ENCODE measurements at places on chromosomes 7 and 10.

DNA sequence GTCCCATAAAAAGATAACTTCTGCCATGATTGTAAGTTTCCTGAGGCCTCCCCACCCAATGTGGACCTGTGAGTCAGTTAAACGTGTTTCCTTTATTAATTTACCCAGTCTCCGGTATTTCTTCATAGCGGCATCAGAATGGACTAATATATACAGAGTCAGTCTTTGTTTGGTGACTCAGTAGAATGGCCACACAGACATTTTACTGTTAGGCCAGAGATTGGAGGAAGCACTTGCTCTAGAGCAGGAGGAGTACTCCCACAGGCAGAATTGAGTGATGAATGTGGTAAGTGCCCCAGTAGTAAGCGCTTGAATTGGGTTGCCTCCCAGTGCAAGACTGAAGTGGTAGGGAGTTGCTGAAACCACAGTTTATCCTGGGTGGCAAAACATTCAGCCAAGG lies 149.5 kb upstream of the SMIM30 start:
- no peak for DNase-seq

GRCh38 chr7:17146621-17147020 lies 151.8 kb upstream of the AHR start:
- no peak for DNase-seq

- DNase-seq = no peak
These were observed 113.3 kb downstream of the DOCK4 start for GRCh38 chr7:112092709-112093395.

- DNase-seq = no peak
These were observed 24.6 kb downstream of the HIPK2 start for GRCh38 chr7:139753081-139753692.

DNA sequence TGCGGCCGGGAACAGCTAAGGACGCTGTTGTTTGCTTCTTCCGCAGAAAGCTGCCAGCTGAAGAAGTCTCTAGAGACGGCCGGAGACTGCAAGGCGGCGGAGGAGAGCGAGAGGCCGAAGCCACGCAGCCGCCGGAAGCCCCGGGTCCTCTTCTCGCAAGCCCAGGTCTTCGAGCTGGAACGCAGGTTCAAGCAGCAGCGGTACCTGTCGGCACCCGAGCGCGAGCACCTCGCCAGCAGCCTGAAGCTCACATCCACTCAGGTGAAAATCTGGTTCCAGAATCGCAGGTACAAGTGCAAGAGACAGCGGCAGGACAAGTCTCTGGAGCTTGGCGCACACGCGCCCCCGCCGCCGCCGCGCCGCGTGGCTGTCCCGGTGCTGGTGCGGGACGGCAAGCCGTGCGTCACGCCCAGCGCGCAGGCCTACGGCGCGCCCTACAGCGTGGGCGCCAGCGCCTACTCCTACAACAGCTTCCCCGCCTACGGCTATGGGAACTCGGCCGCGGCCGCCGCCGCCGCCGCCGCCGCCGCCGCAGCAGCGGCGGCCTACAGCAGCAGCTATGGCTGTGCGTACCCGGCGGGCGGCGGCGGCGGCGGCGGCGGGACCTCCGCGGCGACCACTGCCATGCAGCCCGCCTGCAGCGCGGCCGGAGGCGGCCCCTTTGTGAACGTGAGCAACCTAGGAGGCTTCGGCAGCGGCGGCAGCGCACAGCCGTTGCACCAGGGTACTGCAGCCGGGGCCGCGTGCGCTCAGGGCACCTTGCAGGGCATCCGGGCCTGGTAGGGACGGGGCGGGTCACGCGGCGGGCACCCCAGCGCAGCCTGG lies 2.4 kb downstream of the NKX2-3 start:
- no peak for DNase-seq

DNA sequence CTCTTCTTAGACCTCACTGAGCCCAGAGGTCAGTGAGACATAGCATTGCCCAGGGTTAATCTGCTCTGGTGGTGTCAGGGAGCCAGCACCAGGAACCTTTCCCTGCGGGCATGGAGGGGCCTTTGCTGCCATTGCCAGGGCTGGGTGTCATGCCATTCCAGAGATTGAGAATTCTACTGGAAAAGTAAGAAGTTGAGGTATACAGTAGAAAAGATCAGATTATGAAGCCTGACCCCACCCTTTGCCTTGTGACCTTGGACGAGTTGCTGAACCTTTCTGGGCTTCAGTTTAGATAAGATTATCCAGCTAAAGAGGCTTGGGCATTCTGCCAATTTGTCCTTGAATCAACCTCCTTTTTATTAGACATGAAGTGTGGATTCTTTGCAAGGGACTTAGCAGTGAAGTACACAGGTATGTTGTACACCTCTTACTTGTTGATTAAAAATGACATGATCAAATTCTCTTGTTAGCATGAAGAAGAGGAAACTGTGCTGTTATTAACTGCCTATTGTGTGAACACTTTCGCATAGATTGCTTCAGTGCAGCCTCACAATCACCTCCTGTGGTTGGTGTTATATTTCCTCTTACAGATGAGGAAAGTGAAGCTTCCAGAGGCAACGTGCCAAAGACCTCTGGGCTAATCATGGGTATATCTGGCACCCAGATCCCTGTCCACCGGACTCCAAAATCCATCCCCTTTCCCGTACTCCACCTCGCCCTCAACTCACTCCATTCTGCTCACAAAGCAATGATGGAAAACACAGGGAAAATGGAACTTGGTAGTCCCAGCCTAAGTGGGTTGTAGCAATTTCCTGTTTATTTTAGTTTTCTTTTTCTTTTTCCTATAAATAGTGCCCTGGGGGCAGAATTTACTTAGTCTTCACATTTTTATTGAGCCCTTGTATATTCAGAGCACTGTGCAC lies 151.3 kb downstream of the CAMK1D start:
- DNase-seq = peak; percentile 40

GRCh38 chr7:119561751-119562150 lies 711.2 kb upstream of the KCND2 start:
- no peak for DNase-seq

GRCh38 chr7:14321947-14322346 lies 332.5 kb upstream of the ETV1 start:
- no peak for DNase-seq

DNA sequence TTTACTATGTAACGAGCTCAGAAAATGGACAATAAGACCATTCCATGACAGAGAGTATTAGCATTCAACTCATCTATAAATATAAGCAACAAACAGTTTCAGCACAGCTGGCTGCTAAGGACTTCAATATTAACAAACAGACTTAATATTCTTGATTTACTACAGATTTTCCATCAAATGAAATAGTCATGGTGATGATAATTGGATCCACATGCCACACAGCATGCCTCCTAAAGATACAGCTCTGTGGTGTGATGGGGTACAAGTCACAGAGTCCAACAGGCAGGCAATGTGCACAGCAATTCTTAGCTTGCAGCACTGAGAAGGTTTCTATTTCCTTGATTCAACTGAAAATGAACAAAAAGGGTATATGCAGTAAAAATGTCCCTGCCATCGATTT lies 54.0 kb downstream of the DOCK4 start:
- no peak for DNase-seq

DNA sequence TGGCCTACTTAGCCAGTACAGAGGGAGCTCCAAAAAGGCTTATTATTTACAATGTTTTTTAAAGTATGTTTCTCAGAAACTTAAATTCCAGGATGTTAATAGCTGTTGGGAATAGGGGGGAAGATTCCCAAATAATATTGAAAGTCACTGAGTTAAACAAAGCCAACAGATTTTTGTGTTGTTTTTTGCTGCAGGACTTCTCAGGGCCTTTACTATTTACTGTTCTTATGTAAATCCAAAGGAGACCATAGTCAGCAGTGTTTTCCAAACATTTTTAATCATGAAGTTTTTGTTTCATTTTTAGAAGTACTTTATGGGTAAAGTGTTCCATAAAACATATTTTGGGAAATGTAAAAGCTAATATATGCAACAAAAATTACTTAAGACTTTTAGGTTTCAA lies 100.4 kb upstream of the GSDME start:
- no peak for DNase-seq

DNA sequence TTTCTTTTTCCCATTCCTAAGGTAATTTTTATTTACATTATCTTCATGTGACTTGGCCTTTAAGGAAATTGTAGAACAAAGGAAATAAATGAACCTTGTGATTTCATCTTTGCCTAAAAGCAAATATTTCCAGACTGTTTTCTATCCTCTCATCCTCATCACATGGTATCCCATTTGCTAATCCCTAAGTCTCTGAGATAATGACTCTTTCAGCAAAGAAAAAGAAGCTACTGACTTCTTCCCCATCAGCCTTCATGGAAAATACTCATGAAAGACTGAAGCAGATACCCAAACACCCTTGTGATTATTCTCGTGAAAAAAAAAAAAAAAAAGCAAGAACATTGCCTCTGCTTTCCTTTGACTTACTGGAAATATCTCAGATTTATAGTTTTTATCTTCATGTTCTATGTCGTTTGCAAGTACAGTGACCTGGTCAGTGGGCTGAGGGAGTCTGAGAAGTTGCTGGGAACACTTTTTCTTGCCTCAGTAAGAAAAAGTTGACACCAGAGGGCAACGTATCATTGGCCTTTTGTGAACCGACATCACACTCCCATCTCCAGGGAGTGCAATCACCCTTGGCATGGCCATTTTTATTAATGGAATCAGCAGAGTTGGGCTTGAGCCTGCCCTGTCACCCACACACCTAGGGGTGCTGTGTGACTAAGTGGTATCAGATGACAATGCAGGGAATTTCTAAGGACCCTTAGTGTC lies 246.0 kb upstream of the KMT2E start:
- DNase-seq = no peak

DNA sequence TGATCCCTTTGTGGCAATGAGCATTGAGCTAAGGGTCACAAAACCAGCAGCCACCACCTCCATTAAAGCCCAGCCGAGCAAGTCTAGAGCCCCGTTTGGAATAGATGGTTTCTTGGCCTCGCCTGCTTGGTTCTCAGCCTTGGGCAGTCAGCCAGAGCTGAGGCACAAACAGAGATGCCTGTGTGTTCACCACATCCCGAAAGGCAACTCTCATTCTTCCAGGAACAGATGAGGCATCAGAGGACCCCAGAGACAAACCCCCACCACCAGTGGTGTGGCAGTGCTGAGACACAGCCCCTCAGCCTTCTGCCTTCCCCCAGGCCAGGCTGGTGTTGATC lies 203.3 kb upstream of the ZMIZ1 start:
- DNase-seq = peak; percentile 54

- DNase-seq = peak; percentile 75
These were observed 169.2 kb downstream of the HGF start for GRCh38 chr7:81600608-81601007.

- DNase-seq = no peak
These were observed 14.2 kb upstream of the DYNC1I1 start for GRCh38 chr7:95758187-95758586.

- DNase-seq = no peak
These were observed 151.0 kb downstream of the CHCHD3 start for GRCh38 chr7:132930881-132931280.

DNA sequence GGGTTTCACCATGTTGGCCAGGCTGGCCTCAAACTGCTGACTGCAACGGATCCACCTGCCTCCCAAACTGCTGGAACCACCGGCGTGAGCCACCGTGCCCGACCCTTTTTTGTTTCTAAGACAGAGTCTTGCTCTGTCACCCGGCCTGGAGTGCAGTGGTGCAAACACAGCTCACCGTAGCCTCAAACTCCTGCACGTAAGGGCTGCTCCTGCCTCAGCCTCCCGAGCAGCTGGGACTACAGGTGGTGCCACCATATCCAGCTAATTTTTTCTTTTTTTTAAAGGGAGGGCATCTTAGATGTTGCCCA lies 36.4 kb downstream of the ADAP1 start:
- DNase-seq = no peak

DNA sequence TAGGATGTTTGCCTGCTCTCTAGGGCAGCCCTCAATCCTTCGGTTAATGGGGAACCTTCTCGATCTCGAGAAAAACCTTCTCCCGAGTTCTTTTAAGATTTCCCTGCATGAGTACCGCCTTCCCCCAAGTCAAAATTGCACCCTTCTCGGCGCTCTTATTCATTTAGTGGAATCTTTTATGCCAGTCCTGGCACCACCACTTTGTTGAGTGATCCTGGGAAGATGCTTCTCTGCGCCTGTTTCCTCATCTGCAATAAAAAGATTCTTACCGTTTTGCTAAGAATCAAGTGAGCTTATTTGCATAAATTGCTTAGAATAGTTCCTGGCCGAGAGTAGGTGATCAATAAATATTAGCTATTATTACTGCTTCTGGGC lies 697 bp downstream of the ARPC1A start:
- no peak for DNase-seq

- no peak for DNase-seq
These were observed 67.0 kb downstream of the SYPL1 start for GRCh38 chr7:106045139-106045538.

DNA sequence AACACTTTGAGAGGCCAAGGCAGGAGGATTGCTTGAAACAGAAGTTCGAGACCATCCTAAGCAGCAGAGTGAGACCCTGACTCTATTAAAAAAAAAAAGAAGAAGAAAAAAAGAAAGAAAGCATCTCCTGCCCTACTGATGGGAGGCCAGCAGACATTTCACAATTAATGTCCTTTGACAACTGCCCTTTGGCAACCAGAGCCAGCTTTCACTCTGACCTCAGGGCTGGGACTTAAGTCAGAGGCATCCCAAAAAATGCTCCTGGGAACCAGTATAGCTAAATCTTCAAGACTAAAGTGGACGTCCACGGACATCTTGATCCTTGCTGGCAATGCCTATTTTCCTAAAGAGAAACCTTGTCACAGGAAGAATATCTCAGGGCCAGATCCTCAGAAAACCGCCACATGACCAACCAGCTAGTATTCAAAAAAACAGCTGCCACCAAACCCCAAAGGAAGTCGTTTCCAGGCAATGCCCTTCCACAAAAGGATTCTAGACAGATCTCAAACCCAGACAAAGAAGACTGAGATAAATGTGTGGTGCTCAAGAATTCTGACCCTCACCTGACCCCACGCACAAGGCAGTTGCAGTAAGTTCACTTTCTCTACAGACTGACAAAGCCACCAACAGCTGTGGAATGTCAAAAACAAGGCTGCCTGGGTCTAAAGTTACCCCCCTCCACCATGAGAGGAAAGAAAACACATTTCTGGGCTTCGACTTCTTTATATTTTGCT lies 18.4 kb downstream of the GFRA1 start:
- peak; percentile 54 for DNase-seq

DNA sequence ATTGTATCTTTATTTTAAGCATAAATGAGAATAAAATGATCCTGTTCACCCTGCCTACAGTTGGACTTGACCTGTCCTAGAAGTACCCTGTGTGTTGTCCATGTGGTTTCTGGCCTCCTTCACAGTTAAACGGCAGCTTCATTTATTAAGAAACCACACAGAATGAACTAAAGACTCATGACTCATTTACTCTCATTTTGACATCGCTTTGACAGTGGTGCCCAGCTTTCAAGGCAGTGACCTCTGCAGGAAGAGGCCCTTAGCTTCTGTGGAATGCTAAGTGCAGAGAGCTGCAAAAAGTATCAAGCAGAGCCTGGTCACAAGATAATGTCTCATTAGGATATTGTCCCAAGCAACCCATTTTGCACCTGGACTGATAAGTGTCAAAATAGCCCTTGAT lies 93.4 kb downstream of the AVL9 start:
- DNase-seq = peak; percentile 80

- DNase-seq = no peak
These were observed 469.5 kb downstream of the POM121L12 start for GRCh38 chr7:53504914-53505313.
